ENCODE measurements at places on chromosomes 1 and 21. TPM values are rescaled to one million over a fixed set of nuclear protein-coding genes. Genes with fewer than 3 reads are reported as not detected.

Gene SERINC2
- 29.7 TPM for total RNA-seq

Gene CYP4A11
- not detected for total RNA-seq

Gene ATP5PB
- total RNA-seq: 245 TPM

Gene OR6Y1
- not detected for total RNA-seq

Gene NUDT4B
- total RNA-seq: 1.2 TPM

Gene MCL1
- 282 TPM for total RNA-seq

Gene DCST2
- total RNA-seq: 1.2 TPM

Gene SIK1
- total RNA-seq: 16.4 TPM

Gene CYP4A22
- total RNA-seq: not detected

Gene C8A
- not detected for total RNA-seq

Gene MAD2L2
- 52.5 TPM for total RNA-seq

Gene LRRIQ3
- 0.87 TPM for total RNA-seq

Gene ZNF648
- total RNA-seq: not detected
